ENCODE measurements at places on chromosomes 12 and 14.
A peak's percentile ranks its signal among the peaks of the same experiment; 100 is the strongest.

DNA sequence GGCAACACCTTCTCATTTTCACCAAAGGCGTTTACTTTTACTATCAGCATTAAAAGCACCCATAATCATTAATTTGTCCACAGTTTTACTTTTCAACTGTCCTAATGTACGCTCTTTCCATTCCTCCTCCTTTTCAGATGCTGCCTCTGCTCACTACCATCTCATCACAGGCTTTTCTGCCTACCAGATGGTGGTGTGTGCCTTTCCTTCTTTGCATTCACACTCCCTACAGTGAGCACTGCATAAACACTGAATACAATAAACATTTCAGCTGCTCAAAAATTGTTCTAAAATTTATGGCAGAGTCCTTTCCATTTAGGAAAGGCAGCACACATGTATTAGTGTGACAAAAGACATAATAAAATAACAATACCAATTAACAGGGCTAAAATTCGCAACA is 435.7 kb downstream of the GXYLT1 start:
- no peak overlapping the region for H3K27ac ChIP-seq
- no peaks in the 10 kb centered on the region for H3K4me1 ChIP-seq
- DNase-seq = no peak
- H3K36me3 ChIP-seq = no peaks in the 10 kb centered on the region

DNA sequence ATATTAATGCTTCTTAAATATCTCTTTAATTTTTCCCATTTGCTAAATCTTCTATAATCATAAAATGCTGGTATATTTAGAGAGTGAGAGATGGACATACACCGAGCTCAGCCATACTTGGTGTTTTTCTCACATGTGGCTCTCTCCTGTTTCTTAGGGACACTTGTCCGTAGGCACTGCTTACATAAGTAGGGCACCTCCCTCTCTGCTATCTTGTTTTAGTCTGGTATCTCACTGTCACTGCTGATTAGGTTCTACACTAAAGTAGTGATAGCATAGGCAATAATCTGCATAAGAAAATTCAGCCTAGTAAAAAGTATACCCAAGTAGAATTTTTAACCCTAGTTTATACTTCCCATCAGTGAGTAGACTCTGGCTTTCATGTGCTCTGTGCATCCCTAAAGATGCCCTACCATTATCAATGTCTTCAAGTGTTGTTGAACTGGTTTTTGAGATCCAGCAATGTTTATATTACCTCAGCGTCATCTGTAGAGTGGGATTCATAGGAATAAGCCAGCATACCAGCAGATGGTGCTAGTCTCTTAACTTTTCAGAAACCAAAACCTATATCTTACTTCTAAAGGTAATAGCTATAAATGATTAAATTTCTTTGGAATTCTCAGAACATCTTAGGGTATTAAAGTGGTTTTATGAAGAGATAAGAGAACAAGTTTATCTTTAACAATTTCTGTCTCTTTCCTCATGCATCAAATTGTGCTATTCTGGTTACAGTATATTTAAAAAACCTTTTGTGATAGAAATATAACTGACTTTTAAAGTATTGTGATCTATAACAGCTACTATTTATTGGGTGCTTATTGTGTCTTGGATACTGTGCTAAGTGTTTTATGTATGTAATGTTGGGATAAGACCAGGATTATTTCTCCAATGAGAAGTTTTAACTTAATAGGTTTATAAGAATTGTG is 32.9 kb downstream of the ARID2 start:
- no peak overlapping the region for H3K4me3 ChIP-seq
- peaks cover 4% of the 10 kb centered on the region for H3K4me1 ChIP-seq
- H3K36me3 ChIP-seq = no peaks in the 10 kb centered on the region
- no peaks in the 10 kb centered on the region for H3K27me3 ChIP-seq

- no peaks in the 10 kb centered on the region for H3K27me3 ChIP-seq
- H3K27ac ChIP-seq = no peak overlapping the region
- no peaks in the 10 kb centered on the region for H3K4me1 ChIP-seq
- peak overlapping the region; percentile 2 for H3K4me3 ChIP-seq
- no peaks in the 10 kb centered on the region for H3K36me3 ChIP-seq
Observed at GRCh38 chr12:80513211-80513610, 69.2 kb downstream of the PTPRQ start.

DNA sequence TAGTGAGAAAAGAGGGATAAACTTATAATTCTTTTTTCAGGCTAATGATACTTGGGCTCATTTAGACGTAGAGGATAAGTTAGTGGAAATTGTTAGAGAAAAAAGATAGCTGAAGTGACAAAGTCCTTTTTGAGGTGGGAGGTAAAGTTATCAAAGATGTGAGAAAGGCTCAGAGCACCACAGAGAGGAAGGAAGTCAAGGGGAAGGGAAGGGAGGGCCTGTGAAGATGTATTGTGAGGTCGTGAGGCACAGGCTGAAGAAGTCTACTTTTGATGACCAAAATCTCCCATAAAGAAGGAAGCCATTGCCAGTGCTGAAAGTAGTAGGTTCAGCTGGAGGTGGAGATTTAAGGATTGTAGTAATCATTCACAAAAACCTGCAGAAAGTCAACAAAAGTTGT is 19.4 kb upstream of the PTGDR start:
- no peak overlapping the region for H3K4me3 ChIP-seq
- H3K4me1 ChIP-seq = no peaks in the 10 kb centered on the region
- H3K27me3 ChIP-seq = no peaks in the 10 kb centered on the region
- no peak for DNase-seq
- no peak overlapping the region for H3K27ac ChIP-seq
- no peaks in the 10 kb centered on the region for H3K36me3 ChIP-seq

DNA sequence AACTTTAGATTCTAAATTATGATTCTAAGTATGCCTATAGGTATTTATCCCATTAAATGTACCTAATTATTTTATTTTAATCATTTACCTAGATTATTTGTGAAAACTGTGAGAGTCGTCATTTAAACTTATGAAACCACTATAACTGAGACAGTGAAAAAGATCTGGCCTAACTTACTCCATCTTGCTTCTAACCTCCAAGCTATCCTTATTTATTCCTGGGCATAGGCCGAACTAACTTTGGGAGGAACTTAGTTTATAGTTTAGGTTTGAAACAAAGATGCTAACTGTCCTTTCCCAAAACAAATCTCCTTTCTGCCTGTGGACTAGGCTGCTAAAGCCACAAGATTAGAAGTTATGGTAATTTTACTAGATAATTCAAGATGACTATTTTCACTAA is 79.7 kb upstream of the PPP2R5C start:
- no peak overlapping the region for H3K27ac ChIP-seq
- no peaks in the 10 kb centered on the region for H3K27me3 ChIP-seq
- DNase-seq = no peak

DNA sequence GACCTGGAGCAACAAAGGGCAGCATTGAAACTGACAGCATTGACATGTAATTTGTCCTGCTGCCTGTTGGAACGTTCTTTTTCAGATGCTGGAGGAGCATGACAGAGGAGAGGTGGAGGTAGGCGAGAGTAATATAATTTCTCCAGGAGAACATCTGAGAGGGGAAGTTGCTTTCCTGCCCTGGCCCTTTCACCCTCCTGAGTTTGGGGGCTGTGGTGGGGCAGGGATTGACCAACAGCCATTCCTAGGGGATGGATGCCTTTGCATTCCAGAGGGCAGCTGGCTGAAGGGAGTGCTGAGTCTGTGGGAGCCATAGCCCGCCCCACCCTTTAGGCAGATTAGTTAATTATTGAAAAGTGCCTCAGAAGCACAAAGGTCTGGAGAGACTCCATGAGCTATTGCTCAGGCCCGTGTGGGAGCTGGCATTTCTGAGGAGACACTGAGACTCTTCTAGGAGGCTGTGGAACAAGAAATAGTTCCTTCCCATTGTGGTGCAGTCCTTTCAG is 73.5 kb downstream of the ARF6 start:
- peaks cover 14% of the 10 kb centered on the region for H3K4me1 ChIP-seq
- DNase-seq = no peak
- no peak overlapping the region for H3K27ac ChIP-seq
- no peaks in the 10 kb centered on the region for H3K27me3 ChIP-seq
- no peak overlapping the region for H3K4me3 ChIP-seq

- DNase-seq = no peak
- H3K36me3 ChIP-seq = no peaks in the 10 kb centered on the region
- no peaks in the 10 kb centered on the region for H3K27me3 ChIP-seq
- no peak overlapping the region for H3K4me3 ChIP-seq
- H3K27ac ChIP-seq = no peak overlapping the region
Observed at GRCh38 chr14:61694039-61694438, 1.3 kb upstream of the HIF1A start.

DNA sequence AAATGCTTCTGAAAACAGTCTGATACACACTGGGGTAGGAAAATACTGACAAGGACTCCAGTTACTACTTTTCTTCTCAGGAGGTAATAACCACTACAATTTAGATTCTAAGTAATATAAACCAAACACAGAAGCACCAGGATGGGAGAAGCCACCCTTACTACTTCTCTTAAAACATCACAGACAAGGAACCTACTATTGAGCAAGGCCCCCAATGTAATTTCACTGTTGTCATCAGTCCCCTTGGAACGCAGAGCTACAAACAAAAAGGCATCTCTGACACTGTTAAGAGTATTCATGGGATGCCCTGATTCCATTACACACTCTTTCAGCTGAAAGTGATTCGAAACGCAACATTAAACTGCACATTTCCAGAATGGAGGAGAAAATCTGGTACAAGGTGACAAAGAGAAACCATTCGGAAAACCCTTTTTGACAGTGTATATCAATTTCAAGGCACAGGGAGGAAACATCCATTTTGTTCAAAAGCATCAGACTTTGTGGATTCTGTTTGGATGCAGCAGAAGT is 185.9 kb downstream of the PPM1H start:
- H3K4me1 ChIP-seq = peaks cover 7% of the 10 kb centered on the region
- no peaks in the 10 kb centered on the region for H3K27me3 ChIP-seq
- H3K4me3 ChIP-seq = no peak overlapping the region
- DNase-seq = no peak

- peak overlapping the region; percentile 60 for H3K27ac ChIP-seq
- DNase-seq = no peak
- peak overlapping the region; percentile 75 for H3K4me3 ChIP-seq
- no peaks in the 10 kb centered on the region for H3K27me3 ChIP-seq
- H3K4me1 ChIP-seq = peaks cover 25% of the 10 kb centered on the region
Observed at GRCh38 chr12:51907856-51908425, 637 bp downstream of the ACVRL1 start.

GRCh38 chr14:81537193-81537592 is 3.5 kb upstream of the SEL1L start:
- no peaks in the 10 kb centered on the region for H3K27me3 ChIP-seq
- DNase-seq = no peak
- H3K27ac ChIP-seq = peak overlapping the region; percentile 45
- H3K4me3 ChIP-seq = no peak overlapping the region
- peaks cover 38% of the 10 kb centered on the region for H3K4me1 ChIP-seq

DNA sequence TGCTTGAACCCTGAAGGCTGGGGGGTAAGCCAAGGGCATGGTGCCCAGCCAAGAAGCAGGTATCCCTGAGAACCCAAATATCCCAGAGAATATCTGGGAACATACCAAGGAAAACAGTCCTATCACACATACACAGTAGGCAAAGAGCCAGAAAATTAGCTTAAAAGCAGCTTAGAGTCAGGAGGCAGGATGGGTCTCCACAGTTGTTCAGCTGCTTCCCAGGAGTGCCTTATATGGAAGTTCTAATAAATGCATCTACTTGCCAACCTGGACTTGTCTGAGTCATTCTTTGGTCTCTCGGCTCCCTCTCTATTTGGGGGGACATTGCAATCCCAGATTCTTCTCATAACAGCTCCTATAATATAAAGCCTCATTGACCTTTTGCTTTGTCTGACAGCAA is 9.0 kb upstream of the GPR135 start:
- no peaks in the 10 kb centered on the region for H3K27me3 ChIP-seq
- peaks cover 24% of the 10 kb centered on the region for H3K4me1 ChIP-seq
- H3K27ac ChIP-seq = peak overlapping the region; percentile 52
- no peak overlapping the region for H3K4me3 ChIP-seq
- no peak for DNase-seq
- H3K36me3 ChIP-seq = peaks cover 8% of the 10 kb centered on the region

- H3K36me3 ChIP-seq = no peaks in the 10 kb centered on the region
- H3K4me3 ChIP-seq = no peak overlapping the region
- H3K27ac ChIP-seq = no peak overlapping the region
- no peaks in the 10 kb centered on the region for H3K4me1 ChIP-seq
- no peaks in the 10 kb centered on the region for H3K27me3 ChIP-seq
Observed at GRCh38 chr14:39868949-39869348, 436.7 kb upstream of the FBXO33 start.

GRCh38 chr12:132111654-132112304 is 32.3 kb downstream of the DDX51 start:
- no peak overlapping the region for H3K27ac ChIP-seq
- H3K4me3 ChIP-seq = no peak overlapping the region
- no peaks in the 10 kb centered on the region for H3K27me3 ChIP-seq
- H3K4me1 ChIP-seq = no peaks in the 10 kb centered on the region
- DNase-seq = no peak
- H3K36me3 ChIP-seq = peaks cover 33% of the 10 kb centered on the region

- no peak for DNase-seq
- H3K27me3 ChIP-seq = no peaks in the 10 kb centered on the region
- H3K36me3 ChIP-seq = no peaks in the 10 kb centered on the region
- H3K27ac ChIP-seq = no peak overlapping the region
- H3K4me3 ChIP-seq = no peak overlapping the region
Observed at GRCh38 chr12:58097741-58098140, 156.4 kb downstream of the ATP23 start.

GRCh38 chr12:64678248-64678647 is 68.0 kb downstream of the RASSF3 start:
- no peak overlapping the region for H3K4me3 ChIP-seq
- H3K27ac ChIP-seq = peak overlapping the region; percentile 92
- H3K27me3 ChIP-seq = no peaks in the 10 kb centered on the region
- H3K4me1 ChIP-seq = peaks cover 72% of the 10 kb centered on the region
- no peaks in the 10 kb centered on the region for H3K36me3 ChIP-seq

GRCh38 chr12:68267892-68268396 is 14.5 kb upstream of the IL22 start:
- no peaks in the 10 kb centered on the region for H3K27me3 ChIP-seq
- DNase-seq = no peak
- no peaks in the 10 kb centered on the region for H3K36me3 ChIP-seq
- H3K27ac ChIP-seq = no peak overlapping the region
- H3K4me1 ChIP-seq = no peaks in the 10 kb centered on the region
- no peak overlapping the region for H3K4me3 ChIP-seq

GRCh38 chr12:92769124-92769901 is 66.5 kb downstream of the PLEKHG7 start:
- no peak overlapping the region for H3K27ac ChIP-seq
- H3K27me3 ChIP-seq = no peaks in the 10 kb centered on the region
- peaks cover 21% of the 10 kb centered on the region for H3K4me1 ChIP-seq
- H3K4me3 ChIP-seq = no peak overlapping the region
- no peak for DNase-seq

GRCh38 chr12:118980407-118981014 is 830 bp upstream of the SRRM4 start:
- H3K4me1 ChIP-seq = no peaks in the 10 kb centered on the region
- no peak overlapping the region for H3K27ac ChIP-seq
- no peak overlapping the region for H3K4me3 ChIP-seq
- no peak for DNase-seq

DNA sequence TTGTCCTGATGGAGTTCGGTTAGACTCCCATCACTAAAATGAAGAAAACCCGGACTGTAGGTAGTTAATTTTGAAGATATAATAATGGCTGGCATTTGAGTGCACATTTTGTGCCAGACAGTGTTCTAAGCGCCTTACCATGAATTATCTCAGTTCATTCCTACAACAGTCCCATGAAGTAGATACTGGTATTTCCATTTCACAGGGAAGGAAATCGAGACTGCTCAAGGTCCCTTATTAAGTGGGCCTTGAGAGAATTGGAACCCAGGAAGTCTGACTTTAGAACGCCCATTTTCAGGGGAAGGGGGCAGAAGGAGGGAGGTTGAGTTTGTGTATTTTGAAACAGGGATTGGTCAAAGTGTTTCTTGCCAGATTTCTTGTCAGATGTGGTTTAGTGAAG is 855 bp downstream of the MNAT1 start:
- H3K4me3 ChIP-seq = peak overlapping the region; percentile 89
- peak overlapping the region; percentile 74 for H3K27ac ChIP-seq
- no peaks in the 10 kb centered on the region for H3K27me3 ChIP-seq
